Thymus (tissue), 14 donors: ENCODE measurements at places on chromosomes 2 and 18. TPM values are rescaled to one million over a fixed set of nuclear protein-coding genes. Genes with fewer than 3 reads are reported as not detected.

The LRRTM1 gene
- polyA plus RNA-seq, result 0.05 TPM

The SRD5A2 gene
- 0.07 TPM for polyA plus RNA-seq

The FBLN7 gene
- polyA plus RNA-seq, result 4.8 TPM

The GPAT2 gene
- 3.4 TPM for polyA plus RNA-seq

The RESP18 gene
- polyA plus RNA-seq, result 0.07 TPM

The ORC4 gene
- polyA plus RNA-seq, result 22.8 TPM

The SERPINB4 gene
- 48.3 TPM for polyA plus RNA-seq

The ZSCAN30 gene
- 21.2 TPM for polyA plus RNA-seq

The LRATD1 gene
- 9.4 TPM for polyA plus RNA-seq

The ARHGAP28 gene
- polyA plus RNA-seq, result 2.6 TPM

The IL18R1 gene
- 9.8 TPM for polyA plus RNA-seq

The SLC40A1 gene
- polyA plus RNA-seq, result 53.1 TPM

The SETBP1 gene
- polyA plus RNA-seq, result 3.3 TPM

The ATP8B1 gene
- polyA plus RNA-seq, result 4.3 TPM

The CNGA3 gene
- polyA plus RNA-seq, result 0.05 TPM

The PAIP2B gene
- 2.2 TPM for polyA plus RNA-seq

The C2orf66 gene
- polyA plus RNA-seq, result 0.41 TPM

The RAMP1 gene
- 32.7 TPM for polyA plus RNA-seq

The FSIP2 gene
- 1.8 TPM for polyA plus RNA-seq
